Brain (organoid and tissue), 16 donors: ENCODE measurements at places on chromosomes 12 and 14. TPM values are rescaled to one million over a fixed set of nuclear protein-coding genes. Genes with fewer than 3 reads are reported as not detected.

DNA sequence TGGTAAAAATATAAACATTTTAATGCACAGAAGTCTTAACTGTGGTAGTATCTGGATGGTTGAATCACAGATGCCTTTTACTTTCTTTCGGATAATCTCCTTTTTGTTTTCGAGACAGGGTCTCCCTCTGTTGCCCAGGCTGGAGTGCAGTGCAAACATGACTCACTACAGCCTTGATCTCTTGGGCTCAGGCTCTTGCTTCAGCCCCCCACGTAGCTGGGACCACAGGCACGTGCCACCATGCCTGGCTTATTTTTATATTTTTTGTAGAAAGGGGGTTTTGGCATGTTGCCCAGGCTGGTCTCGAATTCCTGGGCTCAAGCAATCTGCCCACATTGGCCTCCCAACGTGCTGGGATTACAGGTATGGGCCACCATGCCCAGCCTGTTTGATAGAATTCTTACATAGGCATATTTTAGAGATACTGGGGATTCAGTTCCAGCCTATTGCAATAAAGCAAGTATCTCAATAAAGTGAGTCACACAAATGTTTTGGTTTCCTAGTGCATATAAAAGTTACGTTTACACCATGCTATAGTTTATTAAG is 99.2 kb downstream of the SNAPC1 start:
- no peak for DNase-seq

GRCh38 chr14:68506645-68507419 is 286.0 kb downstream of the ZFP36L1 start:
- DNase-seq = no peak

DNA sequence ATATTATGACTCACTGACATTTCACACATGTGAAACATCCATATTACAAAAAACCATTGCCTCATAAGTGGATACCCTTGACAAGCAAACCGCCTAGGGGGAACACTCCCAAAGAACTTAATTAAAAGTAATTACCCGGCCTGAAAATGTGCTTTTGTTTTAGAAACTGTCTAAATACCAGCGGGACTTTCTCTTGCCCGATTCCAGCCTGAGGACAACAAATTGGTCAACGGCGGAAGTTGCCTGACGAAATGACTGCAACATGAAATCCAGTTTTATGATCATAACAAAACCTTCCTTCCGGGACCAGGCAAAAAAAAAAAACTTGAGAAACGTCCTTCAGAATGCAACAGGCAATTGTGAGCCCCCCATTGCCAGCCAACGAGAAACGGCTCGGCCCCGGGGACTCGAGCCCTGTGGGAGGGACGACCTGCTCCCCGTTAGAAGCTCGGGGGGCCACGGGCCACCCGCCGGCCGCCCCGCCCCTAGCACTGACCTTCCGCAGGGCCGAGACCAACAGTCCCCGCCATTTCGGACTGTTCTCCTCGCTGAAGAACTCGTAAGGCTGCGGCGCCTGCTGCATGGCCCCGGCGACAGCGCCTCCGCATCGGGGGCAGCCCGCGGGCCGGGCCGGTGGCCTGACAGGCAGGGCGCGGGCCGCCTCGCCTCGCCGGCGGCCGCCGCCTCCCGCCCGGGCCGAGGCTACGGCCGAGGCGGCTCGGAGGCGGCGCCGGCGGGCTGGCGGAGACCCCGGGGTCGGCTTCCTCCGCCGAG is 490 bp downstream of the SOS2 start:
- DNase-seq = peak; percentile 60

- peak; percentile 73 for DNase-seq
Measured at GRCh38 chr12:63940310-63941005, 96.0 kb downstream of the SRGAP1 start.

Gene GPX2
- 23.8 TPM for polyA plus RNA-seq

Gene SYNDIG1L
- 0.78 TPM for polyA plus RNA-seq

Gene DNAH10
- polyA plus RNA-seq = 0.75 TPM

Gene NEUROD4
- not detected for polyA plus RNA-seq

Gene RGS6
- 1.9 TPM for polyA plus RNA-seq
